ENCODE measurements at places on chromosomes 2 and 18.

- no peak for DNase-seq
Measured at GRCh38 chr2:201149064-201149820, 33.3 kb downstream of the CFLAR start.

- DNase-seq, result no peak
Measured at GRCh38 chr2:201608021-201608420, 35.3 kb downstream of the TMEM237 start.

GRCh38 chr18:76306685-76307292, 188.3 kb downstream of the ZNF516 start:
- no peak for DNase-seq

DNA sequence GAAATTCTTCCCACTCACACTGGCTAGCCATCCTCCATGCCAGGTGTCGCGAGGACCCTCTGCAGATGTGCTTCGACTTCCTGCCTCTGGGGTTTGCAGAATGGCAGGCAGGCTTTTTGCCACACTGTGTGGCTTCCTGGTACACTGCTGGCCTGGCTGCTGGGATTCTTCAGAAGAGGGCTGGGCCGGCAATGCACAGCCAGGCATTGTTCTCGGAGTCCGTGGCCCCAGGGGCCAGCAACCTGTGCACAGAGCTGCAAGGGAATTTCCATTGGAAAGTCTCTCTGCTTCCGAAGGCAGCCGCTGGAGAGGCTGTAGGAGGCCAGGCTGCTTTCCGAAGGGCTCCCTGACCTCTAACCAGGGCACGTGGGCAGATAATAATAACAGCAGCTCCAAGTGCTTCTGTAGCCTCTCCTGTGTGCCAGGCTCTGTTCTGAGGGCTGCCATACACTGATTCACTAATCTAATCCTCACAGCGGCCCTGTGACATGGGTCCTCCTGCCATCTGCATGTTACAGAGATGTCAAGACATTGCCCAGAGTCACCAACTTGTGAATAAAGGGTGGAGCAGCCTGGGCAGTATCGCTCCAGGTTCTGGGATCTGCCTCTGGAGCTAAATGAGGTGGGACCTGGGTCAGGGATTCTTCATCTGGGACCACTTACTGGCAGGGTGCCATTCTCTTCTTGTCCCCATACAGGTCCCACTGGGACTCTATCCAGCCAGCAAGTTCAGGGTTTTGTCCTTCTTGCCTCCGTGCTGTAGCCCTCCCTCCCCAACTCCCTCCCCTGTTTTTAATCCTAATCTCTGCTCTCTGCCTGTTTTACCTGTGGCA, 5.0 kb downstream of the LDLRAD4 start:
- DNase-seq, result no peak

All from hematopoietic multipotent progenitor cell treated with erythropoietin and hydrocortisone succinate and interleukin-3 and kit ligand, for 17 days (in vitro differentiated cells).